Kasumi-1 (cell line): ENCODE measurements at places on chromosomes 6 and 20.

DNA sequence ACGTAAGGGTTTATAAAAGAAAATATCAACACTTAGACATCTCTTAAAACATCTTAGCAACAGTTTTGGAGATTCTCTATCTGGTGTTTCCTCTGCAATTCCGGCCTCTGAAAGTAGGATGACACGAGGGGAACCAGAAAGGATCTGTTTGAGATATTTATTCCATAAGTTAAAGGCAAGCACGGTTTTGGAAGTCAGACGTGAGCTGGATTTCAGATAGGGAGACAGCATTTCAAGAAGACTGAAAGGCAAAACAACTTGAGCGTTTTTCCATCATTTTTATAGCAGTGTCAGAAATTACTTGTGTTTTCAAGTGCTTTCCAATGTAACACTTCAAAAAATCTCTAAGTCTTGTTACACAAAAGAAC, 52.9 kb upstream of the BTN3A2 start:
- no peak for DNase-seq

DNA sequence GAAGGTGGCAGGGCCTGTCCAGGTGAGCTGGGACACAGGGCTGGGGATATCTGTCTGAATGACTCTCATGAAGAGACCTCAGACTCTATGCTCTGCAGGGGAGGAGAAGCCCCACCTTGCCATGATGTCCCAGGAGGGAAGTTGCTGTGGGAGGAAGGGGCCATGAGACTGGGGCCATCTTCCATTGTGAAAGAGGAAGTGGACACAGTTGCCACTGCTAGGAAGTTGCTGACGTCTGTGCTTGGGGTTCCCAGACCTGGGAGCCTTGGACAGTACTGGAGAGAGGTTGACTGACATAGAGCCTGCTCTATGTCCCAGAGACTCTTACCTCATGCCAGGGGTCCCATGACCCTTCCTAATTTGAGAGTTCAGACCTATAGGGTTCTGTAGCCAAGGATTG, 24.5 kb downstream of the SIRPB1 start:
- peak; percentile 14 for DNase-seq

DNA sequence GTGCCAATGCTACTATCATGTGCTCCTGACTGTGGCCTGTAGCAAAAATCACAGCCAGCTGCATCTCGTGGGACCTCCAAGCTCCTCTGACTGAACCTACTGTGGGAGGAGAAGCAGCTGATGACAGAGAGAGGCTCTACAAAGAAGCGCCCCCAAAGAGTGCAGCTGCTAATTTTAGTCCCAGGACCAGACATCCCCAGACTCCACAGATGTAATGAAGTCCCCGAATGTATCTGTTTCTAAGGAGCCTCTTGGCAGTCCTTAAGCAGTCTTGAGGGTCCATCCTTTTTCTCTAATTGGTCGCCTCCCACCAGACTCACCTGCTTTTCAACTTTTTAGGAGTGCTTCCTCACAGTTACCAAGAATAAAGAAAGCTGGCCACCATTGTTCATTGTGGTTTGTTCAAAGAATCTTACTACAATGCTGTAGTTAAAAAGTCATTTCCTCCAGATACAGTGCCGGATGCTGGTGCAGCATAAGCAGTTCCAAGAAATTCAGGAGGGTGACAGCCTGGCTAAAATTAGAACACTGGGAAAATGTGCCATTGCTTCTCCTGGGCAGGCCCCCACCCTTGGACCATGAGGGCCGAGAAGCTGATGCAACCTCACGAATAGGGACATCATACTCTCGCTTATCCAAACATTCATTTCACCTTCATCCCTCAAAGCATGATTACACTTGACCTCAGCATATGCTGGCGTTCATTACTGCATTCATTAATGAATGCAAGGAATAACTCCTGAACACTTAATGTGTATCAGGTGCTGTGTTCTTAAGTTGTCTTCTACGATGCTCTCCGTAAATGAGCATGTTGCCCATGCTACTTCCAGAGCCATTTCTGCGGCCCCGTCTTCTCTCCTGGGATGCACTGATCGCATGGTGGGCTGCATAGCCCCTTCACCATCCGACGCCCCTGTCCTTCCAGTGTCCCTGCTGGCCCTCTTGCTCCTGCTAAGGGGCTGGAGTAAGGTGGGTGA, 66.4 kb downstream of the LY86 start:
- DNase-seq: peak; percentile 86

DNA sequence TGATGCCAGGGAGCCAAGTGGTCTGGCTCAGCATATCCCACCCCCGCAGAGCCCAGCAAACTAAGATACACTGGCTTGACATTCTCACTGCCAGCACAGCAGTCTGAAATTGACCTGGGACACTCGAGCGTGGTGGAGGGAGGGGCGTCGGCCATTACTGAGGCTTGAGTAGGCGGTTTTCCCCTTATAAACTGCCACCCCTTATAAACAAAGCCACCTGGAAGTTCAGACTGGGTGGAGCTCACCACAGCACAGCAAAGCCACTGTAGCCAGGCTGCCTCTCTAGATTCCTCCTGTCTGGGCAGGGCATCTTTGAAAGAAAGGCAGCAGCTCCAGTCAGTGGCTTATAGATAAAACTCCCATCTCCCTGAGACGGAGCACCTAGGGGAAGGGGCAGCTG, 19.4 kb downstream of the TINAG start:
- DNase-seq: no peak

DNA sequence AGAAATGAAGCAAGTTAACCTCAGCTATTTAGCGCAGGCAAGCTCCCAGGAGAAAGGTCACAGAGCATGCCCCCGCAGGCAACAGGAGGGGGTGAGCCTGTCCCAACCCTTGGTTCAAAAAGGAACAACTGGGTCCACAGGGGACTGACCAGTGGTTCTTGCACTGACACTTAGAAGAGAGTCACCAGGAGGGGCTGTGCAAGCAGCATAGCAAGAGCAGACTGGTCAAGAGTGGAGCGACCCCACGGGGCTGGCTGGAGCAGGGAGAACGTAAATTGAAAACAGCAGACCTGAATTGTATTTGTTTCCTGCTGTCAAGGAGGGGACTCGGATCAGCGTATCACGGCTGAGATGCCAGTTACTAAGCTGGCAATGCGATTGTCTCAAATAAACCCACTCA, 32.8 kb downstream of the GABRR1 start:
- no peak for DNase-seq

DNA sequence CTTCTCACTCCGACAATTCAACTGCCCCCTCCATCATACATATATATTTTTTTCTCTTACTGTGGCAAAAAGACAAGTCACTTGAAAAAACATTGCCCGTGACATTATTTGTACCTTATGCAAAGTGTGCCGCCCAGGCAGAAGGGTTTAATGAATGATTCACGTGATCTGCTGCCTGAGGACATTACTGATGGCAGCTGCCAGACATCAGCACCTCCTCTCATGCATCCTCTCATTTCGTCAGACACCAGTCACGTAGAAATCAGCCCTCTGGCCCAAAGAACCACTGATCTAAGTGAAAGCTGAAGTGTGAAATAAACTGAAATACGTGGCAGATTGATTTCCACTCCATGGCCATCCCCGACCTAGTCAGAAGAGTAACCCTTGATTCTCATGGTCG, 218.8 kb upstream of the PDE10A start:
- no peak for DNase-seq

DNA sequence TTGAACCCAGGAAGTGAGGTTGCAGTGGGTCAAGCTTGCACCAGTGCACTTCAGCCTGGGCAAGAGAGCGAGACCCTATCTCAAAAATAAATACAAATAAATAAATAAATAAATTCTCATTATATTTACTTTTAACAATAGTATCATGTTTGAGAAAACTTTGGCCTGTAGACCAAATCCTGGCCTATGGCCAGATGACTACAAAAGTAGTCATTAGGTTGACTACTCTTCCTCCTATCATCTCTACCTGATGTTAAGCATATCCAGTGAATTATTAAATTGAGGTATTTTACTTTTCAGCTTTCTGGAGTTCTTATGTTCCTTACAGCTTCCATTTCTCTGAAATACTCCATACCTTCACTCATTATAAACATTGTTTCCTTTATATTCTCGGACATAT, 280.6 kb downstream of the LAMA2 start:
- DNase-seq: no peak

- DNase-seq: no peak
Measured at GRCh38 chr6:26459023-26459810, 1.5 kb downstream of the BTN2A1 start.

- DNase-seq: no peak
Measured at GRCh38 chr20:36314734-36315544, 8.8 kb downstream of the DLGAP4 start.

DNA sequence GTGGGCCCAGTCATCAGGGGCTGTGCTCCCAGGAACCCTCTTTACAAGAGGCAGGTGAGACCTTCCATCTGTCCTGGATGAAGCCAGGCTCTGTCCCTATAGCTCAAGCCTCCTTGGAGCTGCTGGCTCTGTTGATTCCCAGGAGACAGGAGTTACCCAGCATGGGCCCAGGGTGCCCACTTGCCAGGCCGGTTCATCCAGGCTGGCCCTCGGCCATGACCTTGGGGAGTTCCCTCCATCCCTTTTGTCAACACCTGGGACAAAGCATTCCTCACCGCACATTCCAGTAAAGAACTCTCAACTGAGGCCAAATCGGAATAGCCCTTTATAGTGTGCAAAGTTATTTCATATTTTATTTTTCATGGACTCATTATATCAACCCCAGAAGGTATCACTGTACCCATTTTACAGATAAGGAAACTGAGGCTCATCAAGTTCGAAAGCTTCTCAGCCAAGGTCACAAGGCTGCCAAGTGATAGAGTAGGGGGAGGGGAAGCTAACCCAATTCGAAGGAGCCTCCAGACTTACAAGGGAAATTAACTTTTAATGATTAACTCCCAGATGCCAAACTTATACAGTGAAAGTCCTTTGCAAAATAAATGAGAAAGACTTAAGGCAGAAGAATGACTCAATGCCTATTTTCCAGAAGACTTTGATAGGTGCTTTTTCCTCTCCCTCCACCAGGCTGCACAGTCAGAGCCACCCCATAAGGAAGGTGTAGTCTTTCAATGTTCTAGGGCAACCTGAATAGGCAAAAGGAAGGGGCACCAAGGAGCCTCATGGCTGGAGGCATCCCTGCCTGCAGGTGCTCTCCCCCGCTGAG, 18.5 kb downstream of the SDC4 start:
- no peak for DNase-seq

DNA sequence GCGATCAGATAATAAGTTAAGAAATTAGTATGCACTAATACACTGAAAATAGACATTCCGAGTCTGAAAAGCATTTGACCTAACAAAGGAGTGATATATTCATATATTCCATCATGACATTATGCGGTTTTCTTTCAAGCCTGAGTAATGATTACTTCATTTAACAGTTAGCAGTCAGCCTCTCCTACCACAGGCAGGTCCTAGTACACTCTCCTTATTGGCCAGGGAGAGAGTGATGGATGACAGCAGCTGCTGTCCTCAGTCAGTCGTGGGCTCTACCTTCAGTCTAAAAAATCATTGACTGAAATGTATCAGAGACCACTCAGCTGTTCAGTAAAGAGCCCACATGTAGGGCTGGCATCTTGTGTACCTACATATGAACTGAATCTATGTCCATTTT, 33.2 kb upstream of the VGLL2 start:
- DNase-seq: no peak

DNA sequence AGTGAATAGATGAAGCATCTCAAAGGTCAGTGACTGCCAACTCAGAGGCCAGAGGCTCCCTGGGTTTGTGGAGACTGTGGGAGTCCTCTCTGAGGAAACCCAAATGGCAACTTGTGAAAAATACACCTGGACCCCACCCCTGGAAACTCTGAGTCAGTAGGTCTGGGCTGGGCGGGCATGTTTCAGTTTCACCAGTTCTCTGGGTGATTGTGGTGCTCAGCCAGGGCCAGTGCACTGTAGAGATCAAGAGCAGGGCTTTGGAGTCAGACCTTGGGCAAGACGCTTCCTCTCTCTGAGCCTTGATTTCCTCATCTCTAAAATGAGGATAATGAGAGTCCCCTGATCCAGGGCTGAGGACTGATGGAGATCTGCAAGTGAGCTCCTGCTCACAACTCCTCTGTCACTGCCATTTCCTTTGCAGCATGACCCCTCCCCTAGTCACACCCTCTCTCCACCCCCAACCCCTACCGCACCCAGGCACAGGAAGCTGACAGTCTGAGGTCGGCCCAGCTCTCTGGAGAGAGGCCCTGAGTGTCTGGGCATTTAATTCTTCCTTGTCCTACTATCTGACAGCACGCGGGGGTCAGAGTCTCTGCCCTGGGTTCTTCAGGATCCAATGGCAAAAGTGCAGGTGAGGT, 5.1 kb downstream of the DEF6 start:
- DNase-seq: peak; percentile 91

DNA sequence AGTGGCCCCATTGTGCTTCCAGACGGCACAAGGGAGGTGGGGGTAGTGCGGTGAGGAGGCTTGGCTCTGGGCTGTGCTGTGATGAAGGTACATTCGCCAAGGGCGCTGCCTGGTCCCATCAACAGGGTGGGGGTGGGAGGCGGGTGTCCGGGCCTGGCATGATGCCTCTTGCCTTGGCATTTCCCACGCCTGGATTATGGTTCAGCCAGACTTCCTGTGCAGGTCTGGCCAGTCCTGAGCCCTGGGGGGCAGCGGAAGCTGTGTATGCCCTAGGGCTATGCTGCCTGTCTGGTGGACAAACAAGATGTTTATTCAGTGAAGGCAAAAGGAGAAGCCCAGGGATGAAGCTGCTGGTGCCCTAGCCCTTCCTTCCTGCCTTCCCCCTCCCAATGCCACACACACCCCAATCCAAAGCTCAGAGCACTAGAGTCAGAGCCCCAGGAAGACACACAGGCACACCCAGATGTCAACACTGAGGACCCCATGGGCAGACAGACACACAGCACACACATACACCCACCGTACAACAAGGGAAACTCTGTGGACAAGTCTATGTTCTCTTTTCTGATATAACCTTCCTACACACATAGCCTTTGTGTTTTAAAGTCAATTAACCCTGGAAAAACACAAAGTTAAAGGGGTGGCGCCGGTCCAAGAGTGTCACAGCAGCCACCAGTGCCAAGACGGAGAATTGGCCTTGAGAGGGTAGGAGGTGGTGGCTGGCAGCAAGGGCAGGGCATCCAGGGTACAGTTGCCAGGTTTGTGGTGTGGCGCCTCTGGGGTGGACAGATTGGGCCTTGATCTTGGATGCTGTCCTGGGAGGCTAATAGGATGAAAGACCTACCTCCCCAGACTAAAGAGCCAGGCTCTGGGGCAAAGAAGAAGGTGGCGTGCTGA, 54.7 kb upstream of the SAYSD1 start:
- no peak for DNase-seq

- DNase-seq: no peak
Measured at GRCh38 chr6:29336269-29336668, 32.4 kb downstream of the OR5V1 start.
